Activated CD4-positive, alpha-beta T cell treated with anti-CD3 and anti-CD28 coated beads, Interleukin-2, amount 50 U/mL, for 24 hours (primary cell): ENCODE measurements at places on chromosomes 7 and 10.

- DNase-seq = no peak
Observed at GRCh38 chr7:116689790-116690259, 17.8 kb downstream of the MET start.

DNA sequence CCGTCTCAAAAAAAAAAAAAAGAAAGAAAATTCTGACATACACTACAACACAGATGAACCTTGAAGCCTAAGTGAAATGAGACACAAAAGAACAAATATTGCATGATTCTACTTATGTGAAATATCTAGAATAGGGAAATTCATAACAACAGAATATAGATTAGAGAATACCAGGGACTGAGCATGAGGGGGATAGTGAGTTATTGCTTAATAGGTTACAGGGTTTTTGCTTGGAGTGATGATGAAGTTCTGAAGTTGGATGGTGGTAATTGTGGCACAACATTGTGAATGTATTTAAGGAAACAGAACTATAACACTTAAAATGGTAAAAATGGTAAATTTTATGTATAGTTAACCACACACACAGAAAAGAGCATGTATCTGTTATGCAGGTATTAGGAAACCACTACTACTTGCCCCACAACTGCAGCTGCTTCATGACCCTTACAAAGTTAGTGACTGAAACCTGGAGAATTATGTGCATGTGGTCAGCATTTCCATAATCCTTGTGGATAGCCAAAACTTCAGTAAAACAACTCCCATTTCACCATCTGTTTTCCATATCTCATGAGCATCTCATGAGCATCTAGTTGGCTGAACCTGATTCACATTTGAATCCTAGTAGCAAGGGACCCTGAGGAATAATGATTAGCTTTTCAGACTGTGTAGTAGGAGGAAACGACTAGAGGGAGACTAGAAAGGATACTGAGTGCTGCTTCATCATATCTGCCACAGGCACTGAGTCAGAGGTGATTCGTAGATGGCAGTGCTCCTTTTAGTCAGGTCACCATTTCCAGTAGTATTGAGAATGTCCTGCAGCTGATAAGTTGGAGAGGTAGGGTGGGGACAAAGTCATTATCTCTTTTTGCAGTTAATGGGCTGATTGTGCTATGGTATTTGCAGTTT is 26.3 kb downstream of the SAMD8 start:
- no peak for DNase-seq

- no peak for DNase-seq
Observed at GRCh38 chr7:43248961-43249822, 136.7 kb downstream of the HECW1 start.

GRCh38 chr7:26233902-26234511 is 32.5 kb downstream of the CBX3 start:
- DNase-seq = no peak

DNA sequence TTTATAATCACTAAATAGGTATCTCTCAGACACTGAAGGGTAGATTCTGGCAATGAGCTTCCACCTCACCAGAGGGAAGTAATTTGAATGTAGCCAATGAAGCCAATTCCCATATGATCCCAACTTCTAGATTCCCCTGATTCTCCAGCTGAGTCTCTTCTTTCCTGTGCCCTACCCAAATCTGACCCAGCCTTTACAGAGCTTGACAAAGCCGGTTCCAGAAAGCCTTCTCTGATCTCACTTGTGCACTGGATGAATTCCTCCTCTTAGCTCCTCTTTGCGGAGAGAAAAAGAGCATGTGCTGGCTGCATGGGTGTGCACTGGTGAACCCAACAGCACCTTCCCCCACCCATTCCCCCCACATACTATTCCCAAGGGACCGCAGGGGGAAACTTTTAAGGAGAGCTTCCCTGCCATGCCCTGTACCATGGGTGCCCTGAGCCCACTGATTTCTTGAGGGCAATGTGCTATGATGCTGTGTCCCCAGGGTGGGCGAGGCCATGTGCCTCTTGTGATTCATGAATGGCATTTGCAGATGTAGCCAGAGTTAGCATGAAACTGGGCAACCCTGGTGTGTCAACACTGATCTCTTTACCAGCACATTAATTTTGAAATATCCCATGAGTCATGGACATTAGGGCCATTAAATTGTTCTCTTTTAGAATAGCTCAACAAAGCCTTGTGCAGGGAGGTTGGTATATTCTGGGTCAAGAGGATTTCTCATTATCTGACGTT is 50.4 kb upstream of the PLEKHA1 start:
- no peak for DNase-seq
